ENCODE measurements at places on chromosomes 16 and 17. TPM values are rescaled to one million over a fixed set of nuclear protein-coding genes. Genes with fewer than 3 reads are reported as not detected.
A peak's percentile ranks its signal among the peaks of the same experiment; 100 is the strongest.

- no peak for DNase-seq
These were observed 24.9 kb downstream of the TERB1 start for GRCh38 chr16:66776457-66776856.

DNA sequence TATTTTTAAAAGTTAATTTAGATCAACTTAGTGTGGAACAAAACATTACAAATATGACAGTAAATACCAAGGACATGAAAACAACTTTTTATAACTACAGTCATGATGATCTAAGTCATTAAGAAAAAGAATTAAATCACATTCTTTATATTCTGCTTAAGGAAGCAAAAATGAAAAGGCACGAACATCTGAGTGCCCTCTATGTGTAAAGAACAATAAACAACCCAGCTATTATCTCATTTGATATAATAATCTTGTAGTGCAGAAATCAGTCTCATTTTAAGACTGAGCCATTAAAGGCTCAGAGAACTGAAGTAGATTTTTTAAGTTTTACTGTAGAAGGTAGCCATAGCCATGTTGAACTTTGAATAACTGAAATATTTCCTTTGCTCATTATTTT is 13.4 kb downstream of the MYO1D start:
- no peak for DNase-seq

Gene RHBDL3
- 0.17 TPM for total RNA-seq

Gene KRT39
- 0.33 TPM for total RNA-seq

DNA sequence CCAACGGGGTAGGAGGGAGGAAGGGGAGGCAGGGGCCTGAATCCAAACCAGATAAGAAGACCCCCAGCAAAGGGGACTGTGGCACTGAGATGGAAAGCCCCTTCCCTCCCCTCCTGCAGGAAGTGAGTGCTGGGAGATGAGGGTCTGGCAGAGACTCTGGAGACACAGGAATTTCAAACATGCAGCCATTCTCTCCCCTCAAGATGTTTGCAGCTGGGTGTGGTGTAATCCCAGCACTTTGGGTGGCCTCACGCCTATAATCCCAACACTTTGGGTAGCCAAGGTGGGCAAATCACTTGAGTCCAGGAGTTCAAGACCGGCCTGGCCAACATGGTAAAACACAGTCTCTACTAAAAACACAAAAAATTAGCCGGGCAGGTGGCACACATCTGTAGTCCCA is 33.9 kb upstream of the FAAP100 start:
- no peak for DNase-seq

GRCh38 chr16:47060596-47060995 is 83.1 kb downstream of the NETO2 start:
- DNase-seq: no peak

Gene DNAAF8
- 0.26 TPM for total RNA-seq

- DNase-seq: peak; percentile 50
These were observed 1.1 kb upstream of the AKTIP start for GRCh38 chr16:53503991-53504663.

Gene PYY
- not detected for total RNA-seq

All from fibroblast of lung (primary cell).